LHCN-M2 (cell line): ENCODE measurements at places on chromosomes 5 and 9.

GRCh38 chr5:67377631-67378030, 181.0 kb upstream of the CD180 start:
- DNase-seq = no peak

DNA sequence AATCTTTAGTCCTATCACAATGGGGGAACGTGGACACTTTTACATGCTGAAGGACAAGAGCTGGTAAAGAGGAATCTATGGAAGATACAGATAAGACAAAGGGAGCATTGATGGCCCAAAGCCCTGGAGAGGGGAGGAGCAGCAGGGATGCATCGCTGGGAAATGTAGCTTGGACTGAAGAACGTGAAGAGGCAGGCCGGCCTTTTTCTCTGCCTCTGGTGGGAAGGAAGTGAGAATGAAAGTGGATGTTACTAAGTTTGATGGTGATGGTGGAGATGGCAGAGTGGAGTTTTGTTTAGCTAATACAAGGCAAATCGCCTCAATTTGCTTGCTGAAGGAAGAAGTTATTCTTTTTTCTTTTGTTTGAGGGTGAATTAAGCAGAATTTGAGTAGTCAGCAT, 124.6 kb upstream of the TAF11L2 start:
- DNase-seq = no peak

- no peak for DNase-seq
Measured at GRCh38 chr9:68489646-68490045, 51.0 kb downstream of the TMEM252 start.

DNA sequence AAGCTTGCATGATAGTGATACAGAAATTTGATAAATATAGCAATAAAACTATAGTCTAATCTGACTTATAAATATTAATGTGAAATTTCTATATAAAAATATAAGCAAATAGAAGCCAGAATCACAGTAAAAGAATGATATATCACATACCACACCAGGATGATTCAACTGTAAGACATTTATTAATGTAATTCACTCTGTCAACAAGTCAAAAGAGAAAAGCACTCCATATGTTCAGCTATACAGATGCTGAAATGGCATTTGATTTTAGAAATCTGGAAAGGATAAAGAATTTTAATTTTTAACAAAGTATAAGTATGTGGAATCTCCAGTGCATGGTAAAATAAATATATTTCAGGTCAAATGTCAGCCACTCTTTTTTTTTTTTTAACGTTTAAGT, 372.4 kb downstream of the KCNN2 start:
- DNase-seq = no peak
